ENCODE measurements at places on chromosomes 5 and 9.

- DNase-seq, result peak; percentile 28
Observed at GRCh38 chr5:40688127-40688761, 8.5 kb downstream of the PTGER4 start.

DNA sequence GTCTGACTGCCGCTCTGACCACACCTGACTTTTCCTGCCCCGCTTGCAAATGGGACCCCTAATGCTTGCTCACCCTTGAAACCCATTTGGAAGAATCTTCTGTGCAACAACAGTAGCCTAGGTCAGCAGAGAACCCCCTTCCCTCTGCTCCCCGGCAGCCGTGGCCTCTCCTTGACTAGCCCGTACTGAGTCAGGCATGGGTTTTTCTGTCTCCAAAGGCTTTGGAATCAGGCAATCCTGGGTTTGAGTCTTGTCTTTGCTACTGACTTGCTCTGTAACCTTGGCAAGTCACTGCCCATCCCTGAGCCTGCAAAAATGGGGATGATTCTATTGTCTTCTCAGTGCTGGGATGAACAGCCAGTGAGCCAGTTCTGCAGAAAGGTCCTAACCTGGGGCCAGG lies 135.4 kb downstream of the RGS3 start:
- no peak for DNase-seq

GRCh38 chr5:77638763-77639671 lies 504 bp upstream of the OTP start:
- no peak for DNase-seq

- no peak for DNase-seq
Observed at GRCh38 chr5:67510204-67510603, 313.6 kb upstream of the CD180 start.

DNA sequence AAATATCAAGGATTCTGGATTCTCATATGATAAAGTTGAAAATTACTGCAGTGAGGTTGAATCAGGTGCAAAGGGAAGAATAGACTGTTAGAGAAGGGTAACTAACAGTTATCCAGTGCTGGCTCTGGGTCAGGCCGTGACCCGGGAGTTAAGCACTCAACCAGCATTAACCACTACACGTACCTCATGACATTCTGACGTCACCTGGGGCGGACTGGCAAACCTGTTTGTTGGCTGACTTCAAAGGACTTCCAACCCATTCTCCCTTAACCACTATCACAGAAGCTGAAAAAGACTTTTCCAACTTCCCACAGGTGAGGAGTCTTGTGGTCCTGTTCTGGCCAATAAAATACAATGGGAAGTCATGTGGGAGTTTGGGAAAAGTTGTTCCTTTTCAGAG lies 268.9 kb downstream of the ENC1 start:
- DNase-seq, result no peak

DNA sequence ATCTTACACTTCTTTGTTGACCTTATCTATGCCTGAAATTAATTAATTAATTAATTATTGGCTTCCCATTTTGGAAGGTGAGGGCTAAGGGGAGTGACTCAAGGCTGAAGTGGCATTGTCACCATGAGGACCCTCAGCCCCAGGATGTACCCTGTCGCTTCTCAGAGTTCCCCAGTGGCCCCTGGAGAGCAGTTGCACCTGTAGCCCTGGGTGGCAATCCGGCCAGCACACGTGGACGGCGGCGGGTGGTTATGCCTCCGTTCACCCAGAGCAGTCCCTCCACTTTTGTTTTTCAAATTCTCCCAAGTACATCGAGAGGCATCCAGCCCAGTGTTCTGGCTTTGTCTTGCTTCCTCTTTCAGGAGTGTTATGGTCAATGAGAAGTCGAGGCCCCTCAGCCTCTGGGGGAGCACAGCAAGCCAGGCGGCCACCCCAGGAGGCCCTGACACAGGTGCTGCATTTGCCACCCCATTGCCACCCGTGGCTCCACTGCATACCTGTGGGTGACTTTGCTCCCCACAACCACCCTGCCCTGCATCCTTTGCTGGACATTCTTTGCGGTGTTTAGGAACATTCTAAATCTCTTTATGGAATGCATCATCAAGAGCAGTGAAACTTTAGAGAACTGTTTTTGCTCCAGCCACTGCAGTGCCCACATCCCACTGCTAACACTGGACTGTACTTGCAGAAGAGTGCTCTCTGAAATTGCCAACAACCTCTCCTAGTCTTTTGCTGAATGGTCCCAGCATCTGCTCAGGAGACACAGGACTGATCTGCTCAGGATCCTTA lies 11.5 kb upstream of the IRX2 start:
- no peak for DNase-seq

DNA sequence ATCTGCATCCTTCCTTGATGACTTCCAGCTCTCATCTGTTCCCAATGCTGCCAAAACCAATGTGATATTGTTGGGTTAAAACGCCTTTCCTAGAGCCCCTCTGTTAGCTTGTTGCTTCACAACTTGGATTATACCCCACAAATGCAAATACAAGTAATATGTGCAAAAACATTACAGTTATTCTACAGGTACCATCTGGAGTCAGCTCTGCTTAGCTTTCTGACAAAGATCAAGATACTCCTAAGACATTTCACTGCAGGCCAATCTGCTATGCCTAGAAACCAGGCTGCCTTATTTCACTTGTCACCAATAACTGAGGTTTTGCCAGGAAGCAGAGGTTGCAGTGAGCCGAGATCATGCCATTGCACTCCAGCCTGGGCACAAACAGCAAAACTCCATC lies 36.9 kb upstream of the ACO1 start:
- no peak for DNase-seq

GRCh38 chr5:163459462-163459818 lies 462 bp downstream of the NUDCD2 start:
- DNase-seq, result no peak

GRCh38 chr9:36872641-36873040 lies 161.4 kb downstream of the PAX5 start:
- no peak for DNase-seq

- no peak for DNase-seq
Observed at GRCh38 chr5:15833365-15833764, 333.4 kb downstream of the FBXL7 start.

GRCh38 chr5:35902046-35902672 lies 36.3 kb downstream of the CAPSL start:
- DNase-seq, result no peak

DNA sequence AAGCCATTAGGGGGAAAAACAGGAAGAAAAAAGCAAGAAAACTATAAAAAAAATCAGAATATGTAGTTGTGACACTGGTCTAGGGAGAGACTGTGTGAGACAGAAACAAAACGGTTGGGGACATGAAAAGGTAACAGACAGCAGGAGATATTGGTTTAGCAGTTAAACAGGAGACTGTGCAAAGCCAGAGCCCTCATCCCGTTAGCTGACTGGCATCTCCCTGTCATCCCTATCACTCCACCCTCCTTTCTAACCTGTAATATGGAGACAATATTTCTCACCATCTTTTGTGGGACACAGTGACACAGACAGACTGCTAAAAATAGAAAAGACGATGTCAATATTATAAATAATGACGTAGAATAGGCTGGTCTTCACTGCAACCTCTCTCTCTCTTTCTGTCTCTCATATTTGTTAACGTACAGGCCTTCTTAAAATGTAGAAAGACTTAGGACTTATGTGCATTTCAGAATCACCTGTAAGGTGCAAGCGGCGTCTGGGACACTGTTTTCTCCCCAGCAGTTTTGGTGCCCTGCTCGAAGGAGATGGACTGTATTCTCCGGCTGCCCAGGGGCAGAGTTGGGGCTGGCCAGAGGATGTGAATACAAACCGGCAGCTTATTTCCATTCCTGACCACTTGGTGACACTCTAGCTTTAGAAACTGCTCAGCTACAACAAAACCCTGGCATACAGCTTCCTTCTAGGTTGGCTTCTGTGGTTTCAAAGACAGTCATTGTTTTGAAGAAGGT lies 190.6 kb downstream of the MAT2B start:
- DNase-seq, result no peak

DNA sequence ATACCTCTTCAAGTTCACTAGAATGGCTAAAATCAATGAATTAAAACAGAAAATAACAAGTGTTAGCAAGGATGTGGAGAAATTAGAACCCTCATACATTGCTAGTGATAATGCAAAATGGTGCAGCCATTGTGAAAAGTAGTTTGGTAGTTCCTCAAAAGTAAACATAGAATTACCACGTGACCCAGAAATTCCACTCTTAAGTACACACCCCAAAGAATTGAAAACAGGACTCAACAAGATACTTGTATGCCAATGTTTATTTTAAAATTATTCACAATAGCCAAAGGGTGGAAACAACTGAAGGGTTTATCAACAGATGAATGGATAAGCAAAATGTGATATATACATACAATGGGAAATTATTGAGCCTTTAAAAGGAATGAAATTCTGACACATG lies 70.3 kb downstream of the BARX1 start:
- DNase-seq, result no peak

- no peak for DNase-seq
Observed at GRCh38 chr9:69513141-69513820, 158.9 kb downstream of the APBA1 start.

DNA sequence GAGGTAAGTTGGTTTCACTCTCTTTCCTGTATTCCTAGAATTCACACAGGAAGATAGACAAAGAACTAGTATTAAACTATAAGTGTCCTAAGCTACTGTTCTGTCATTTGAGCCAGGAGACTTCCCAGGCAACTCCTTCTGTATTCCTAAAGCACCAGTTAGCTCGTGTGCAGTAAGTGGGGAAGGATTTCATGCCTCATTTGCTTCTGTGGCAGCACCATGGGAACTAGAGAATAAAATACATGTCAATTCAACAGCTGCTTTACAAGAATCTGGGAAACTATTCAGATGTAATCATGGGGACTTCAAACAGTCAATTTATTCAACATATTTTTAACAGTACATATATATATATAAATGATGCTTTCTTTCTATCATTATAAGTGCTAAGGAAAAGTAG lies 762.3 kb downstream of the PRELID2 start:
- no peak for DNase-seq

DNA sequence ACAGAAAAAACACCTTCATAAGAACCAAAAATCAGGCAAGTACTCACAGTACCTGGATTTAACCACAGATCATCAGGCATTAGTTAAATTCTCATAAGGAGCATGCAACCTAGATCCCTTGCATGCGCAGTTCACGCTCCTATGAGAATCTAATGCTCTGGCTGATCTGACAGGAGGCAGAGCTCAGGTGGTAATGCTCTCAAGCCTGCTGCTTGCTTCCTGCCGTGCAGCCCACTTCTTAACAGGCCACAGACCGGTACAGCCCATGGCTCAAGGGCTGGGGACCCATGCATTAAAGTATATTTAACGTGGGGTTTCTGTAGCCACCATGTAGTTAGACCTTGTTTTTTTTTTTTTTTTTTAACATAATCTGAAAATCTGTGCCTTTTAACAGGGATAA lies 147.7 kb downstream of the VPS13A start:
- no peak for DNase-seq

- no peak for DNase-seq
Observed at GRCh38 chr9:107624234-107624948, 134.8 kb upstream of the KLF4 start.

DNA sequence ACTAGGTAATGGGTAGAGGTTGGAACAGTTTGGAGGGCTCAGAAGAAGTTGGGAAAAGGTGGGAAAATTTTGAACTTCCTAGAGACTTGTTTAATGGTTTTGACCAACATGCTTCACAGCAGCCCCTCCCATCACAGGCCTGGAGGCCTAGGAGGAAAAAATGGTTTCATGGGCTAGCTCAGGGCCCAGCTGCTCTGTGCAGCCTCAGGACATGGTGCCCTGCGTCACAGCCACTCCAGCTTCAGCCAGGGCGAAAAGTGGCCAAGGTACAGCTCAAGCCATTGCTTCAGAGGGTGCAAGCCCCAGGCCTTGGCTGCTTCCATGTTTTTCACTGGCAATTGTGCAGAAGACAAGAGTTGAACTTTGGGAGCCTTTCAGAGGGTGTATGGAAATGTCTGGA lies 453.7 kb downstream of the LRRC70 start:
- DNase-seq, result no peak

GRCh38 chr9:114953046-114953445 lies 22.7 kb upstream of the TNFSF8 start:
- DNase-seq, result no peak

GRCh38 chr5:154901913-154902312 lies 36.1 kb downstream of the GEMIN5 start:
- DNase-seq, result no peak

GRCh38 chr5:140674211-140674610 lies 835 bp upstream of the DND1 start:
- no peak for DNase-seq

DNA sequence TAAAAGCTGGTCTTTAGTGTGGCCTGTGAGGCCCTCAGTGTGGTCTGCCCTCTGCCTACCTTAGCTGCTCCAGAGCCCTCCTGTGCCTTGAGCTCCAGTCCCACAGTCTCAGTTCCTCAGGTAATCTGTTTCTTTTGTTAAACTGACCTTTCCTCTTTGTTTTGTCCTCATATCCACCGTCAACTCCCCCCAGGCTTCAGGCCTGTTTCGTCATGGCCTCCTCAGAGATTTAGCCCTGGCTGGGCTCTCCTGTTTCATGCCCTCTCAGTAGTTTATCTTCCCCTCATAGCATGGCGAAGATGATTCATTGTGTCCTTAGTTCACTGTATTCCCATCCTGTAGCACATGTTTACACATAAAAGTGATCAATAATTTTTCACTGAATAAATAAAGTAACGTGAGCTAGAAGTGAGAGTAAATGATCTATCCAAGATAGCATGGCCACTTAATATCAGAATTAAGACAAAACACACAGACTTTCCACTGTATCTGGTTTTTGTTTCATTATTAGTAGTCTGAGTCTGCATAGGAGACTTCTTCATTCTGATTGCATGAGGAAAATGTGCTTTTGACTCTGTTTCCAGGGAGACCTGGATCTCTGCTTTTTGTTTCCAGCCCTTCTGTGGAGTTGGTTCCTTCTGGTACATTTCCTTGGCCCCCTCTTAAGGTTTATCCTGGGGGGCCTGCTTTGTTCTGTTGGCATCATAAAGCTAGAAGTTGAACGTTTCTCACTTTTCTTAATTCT lies 70.5 kb downstream of the SNX24 start:
- no peak for DNase-seq

GRCh38 chr9:27088981-27089380 lies 20.0 kb upstream of the TEK start:
- DNase-seq, result no peak

- DNase-seq, result no peak
Observed at GRCh38 chr9:95434116-95435073, 82.4 kb downstream of the PTCH1 start.

- no peak for DNase-seq
Observed at GRCh38 chr9:120289098-120289497, 290.9 kb downstream of the CDK5RAP2 start.

DNA sequence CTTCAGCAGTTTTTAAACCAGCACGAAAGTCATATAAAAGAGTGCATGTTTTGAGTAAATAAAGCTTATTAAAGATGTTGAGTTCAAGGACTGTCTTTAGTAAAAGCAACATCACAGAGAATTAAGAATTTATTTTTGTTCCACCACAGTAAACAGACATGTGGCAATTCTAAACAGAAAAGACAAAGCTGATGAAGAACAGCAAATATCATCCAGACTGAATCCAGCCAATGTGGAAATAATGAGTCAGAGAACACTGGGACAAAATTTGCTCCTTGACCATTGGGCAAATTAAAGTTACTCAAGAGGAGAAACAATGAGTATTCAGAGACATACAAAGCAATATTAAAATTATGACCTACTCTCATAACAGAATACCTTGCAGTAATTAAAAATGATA lies 28.8 kb downstream of the OR2K2 start:
- DNase-seq, result no peak

GRCh38 chr5:111254613-111255012 lies 30.4 kb downstream of the CAMK4 start:
- DNase-seq, result no peak

- no peak for DNase-seq
Observed at GRCh38 chr9:127720031-127720864, 4.4 kb downstream of the TTC16 start.

- no peak for DNase-seq
Observed at GRCh38 chr5:74063821-74064220, 437.8 kb downstream of the ARHGEF28 start.
